ENCODE measurements at places on chromosomes 2 and 18.

DNA sequence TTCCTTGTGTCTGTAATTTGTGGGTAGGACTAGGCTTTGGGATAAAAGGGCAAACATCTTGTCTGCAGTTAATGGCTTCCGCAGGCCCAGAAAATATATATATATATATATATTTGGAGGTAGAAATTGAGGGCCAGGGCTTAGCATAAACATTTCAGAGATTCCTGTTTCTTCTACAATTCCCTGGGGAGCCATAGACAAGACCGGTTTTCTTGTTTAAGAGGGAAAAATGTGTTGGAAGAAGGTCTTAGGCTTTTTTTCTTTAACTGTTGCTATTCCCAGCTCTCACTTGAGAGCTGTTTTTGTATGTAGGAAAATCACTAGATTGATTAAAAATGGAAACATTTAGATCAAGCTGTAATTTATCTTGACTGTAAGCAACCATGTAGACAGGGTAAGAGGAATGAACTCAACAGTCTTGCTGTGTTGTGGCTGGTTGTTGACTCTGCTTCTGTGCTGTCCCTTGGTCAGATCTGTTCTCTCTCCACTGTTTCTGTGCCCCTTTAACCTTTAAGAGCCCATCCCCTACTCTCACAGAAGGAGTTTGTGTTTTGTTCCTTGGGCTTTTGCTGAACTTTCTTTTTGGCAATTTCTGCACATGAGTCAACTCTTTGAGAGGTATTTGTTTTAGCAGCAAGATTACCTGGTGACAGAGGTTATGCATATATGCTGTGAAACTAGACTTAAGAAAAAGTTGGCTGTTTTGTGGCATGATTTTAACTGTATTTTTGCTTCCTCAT is 58.3 kb downstream of the EFEMP1 start:
- no peak for DNase-seq

DNA sequence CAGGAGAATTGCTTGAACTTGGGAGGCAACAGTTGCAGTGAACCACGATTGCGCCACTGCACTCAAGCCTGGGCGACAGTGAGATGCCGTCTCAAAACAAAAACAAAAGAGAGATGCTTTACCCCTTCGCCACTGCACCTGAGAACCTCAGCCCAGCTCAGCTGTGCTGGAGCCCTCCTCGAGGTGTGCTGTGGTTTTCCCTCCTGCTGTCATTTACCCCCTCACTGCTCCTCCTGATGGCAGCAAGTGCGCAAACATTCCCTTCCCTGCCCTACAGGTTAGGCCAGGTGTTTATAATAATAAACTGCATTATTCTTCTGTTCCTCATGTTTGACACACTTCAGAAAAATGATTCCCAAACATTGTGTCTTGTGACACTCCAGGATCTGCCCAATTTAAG is 8.4 kb downstream of the FBXO36 start:
- no peak for DNase-seq

DNA sequence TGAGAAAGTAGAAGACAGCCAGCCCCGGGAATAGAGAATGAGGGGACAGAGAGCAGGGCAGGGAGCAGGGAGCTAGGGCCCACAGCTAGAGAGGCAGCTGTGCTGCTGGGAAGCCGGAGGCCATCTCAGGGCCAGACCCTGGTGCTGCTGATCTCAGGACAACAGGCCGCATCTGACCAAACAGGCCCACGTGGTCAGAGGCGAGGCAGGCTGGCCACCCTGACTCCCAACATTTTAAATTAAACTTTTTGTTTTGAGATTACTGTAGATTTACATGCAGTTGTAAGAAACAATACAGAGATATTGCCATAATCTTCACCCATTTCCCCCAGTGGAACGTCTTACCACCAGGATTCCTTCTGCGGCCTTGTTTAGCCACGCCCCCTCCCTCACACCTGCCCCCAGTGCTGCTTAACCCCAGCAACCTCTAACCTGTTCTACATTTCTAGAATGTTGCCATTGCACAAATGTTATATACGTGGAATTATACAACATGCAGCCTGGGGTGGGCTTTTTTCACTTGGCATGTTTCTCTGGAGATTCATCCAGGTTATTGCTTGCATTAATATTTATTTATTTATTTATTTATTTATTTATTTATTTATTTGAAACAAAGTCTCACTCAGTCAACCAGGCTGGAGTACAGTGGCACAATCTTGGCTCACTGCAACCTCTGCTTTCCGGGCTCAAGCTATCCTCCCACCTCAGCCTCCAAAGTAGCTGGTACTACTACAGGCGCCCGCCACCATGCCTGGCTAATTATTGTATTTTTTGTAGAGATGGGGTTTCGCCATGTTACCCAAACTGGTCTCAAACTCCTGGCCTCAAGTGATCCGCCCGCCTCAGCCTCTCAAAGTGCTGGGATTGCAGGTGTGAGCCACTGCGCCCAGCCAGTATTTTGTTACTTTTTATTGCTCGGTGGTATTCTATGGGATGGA is 48.6 kb upstream of the GPR17 start:
- no peak for DNase-seq

GRCh38 chr2:171404261-171404660 is 29.5 kb downstream of the METTL8 start:
- DNase-seq, result no peak

Data from activated naive CD4-positive, alpha-beta T cell (primary cell).